ENCODE measurements at places on chromosomes 1 and 21. TPM values are rescaled to one million over a fixed set of nuclear protein-coding genes. Genes with fewer than 3 reads are reported as not detected.

RSPH1 gene
- not detected for total RNA-seq

DNA sequence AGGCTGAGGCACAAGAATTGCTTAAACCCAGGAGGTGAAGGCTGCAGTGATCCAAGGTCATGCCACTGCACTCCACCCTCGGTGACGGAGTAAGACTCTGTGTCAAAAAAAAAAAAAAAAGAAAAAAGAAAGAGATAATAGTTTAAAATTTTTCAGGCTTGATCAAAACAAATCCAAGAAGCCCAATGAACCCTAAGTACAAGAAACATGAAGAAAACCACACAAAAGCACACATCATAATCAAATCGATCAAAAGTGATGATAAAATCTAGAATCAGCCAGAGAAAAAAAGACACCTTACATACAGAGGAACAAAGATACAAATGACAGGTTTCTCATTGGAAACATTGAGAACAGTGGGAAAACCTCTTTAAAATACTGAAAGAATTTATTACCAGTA, 31.5 kb downstream of the LDLRAD1 start:
- DNase-seq, result no peak

DNA sequence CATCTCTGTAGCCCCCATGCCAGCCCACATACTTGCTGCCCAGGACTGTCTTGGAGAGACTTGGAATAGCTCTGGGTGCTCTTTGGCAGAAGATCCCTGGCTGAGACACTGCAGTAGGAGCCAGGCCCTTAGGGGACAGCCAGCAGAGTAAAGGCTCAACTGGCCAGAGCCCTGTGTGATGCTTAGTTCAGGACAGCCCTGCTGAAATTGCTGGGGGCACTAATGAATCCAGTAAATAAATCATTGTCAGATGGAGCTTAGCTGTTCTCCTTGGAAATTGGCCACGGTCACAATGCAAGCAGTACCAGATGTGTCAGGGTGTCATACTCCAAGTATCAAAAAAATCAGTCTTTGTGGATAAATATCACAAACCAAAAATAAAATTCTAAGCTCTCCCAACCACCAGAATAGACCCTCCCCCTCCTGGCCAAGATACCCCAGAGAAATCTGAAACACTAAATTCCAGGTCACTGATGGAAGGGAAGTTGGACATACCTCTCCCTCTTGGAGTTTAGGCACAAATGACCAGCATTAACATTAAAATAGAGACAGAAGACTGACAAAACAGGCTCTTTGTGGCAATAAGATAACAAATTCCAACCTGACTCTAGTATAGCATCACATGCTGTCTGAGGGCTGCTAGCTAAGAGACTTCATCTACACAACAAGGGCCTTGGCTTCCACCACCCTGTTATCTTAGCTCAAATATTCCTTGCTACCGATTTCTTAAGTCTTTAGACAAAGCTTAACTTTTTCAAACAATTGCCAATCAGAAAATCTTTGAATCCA, 83.2 kb upstream of the DNAH14 start:
- DNase-seq, result no peak

- DNase-seq, result no peak
These were observed 55.8 kb downstream of the SLC27A3 start for GRCh38 chr1:153831026-153831425.

ARHGEF10L gene
- total RNA-seq, result not detected

DNA sequence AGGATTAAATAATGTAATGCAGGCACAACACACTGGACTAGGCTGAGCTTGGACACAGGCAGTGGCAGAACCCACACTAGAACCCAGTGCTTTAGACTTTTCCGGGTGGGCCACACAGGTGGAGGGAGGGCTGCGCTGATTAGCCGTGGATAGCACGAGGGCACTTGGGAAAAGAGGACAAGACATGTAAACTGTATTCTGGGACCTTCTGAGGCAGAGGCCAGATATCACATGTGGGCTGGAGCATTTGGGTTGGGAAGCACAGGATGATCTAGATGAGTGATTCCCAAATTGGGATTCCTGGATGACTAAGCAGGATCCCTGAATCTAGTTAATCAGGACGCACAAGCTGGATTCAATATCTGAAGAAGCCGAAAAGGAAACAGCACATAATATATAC, 20.3 kb upstream of the A3GALT2 start:
- DNase-seq, result no peak

FCRL3 gene
- 0.99 TPM for total RNA-seq

DNA sequence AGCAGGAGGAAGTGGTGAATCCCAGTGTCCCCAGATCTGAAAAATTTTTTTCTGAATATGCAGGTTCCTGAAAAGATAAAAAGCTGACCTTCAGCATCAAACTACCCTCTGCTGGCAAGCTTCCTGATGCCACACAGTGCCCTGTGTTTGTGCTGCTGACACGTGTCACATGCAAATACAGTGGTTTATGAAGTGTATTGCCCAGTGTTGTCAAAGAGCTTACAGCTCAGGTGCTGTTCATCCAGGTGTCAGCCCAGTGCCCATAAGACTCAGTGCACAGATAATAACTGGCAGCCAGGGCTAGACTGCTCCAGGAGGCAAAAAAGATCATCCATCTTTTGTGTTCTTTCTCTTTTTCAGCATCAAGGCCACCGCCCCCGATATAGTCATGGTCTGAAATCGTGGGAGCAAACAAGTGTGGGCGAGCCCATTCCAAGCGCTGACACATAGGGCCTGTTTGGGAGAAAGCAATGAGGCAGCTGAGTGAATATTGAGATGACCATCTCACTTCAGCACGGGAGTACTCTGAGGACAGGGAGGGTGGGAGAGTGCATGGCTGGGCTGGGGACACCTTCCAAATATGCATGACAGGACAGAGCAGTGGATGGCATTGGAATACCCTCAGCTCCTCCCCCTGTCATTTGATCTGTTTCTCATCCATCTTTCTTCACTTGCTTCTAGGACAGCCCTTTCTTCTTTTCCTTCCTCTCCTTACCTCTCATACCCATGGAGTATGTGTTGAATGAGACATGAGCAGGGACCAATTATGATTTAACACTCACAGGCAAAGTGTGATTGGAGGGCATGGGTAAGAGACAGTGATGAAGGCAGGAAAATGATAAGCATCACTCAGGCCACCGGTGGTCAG, 6.4 kb upstream of the KCNK1 start:
- DNase-seq, result no peak

Data from activated naive CD8-positive, alpha-beta T cell treated with anti-CD3 and anti-CD28 coated beads for 36 hours (primary cell).